Hematopoietic multipotent progenitor cell treated with erythropoietin and hydrocortisone succinate and interleukin-3 and kit ligand, for 6 days (in vitro differentiated cells): ENCODE measurements at places on chromosomes 7 and 10.

- no peak for DNase-seq
Measured at GRCh38 chr7:82164813-82165212, 278.8 kb downstream of the CACNA2D1 start.

DNA sequence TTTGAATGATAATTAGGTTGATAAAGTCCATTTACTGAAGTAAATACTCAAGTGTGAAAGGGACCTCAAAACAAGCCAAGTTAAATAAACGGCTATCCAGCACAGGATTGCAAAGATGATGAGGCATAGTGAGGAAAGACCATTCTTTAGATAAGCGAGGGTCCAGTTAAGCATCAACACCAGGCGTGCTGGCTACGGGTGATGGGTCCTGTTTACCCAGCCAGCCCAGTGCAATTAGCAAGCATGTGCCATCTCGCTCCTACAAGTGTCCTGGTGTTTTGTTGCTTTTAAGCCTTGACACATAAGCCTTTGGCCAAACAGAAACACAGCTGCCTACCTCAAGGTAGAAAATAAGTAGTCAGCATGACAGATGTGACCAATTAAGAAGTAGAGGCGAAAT lies 7.1 kb downstream of the NEBL start:
- DNase-seq, result no peak

DNA sequence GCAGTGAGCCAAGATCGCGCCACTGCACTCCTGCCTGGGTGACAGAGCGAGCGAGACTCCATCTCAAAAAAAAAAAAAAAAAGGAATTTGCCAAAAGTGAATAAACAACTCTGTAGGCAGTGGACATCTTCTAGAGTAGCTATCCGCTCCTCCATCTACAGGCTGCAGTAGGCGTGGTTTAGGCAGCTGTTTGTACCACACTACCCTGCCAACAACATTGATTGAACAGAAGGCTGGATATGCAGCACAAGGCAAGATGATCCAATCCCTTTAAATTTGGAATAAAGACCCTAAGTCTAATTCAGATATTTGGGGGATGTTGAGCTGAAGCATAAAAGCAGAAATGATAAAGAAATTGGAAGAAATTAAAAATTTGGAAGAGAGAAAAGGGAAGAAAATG lies 141.6 kb downstream of the TES start:
- DNase-seq, result no peak

- no peak for DNase-seq
Measured at GRCh38 chr10:6130848-6131470, 42.1 kb downstream of the RBM17 start.

GRCh38 chr7:92436612-92437445 lies 10.5 kb upstream of the GATAD1 start:
- DNase-seq, result no peak

DNA sequence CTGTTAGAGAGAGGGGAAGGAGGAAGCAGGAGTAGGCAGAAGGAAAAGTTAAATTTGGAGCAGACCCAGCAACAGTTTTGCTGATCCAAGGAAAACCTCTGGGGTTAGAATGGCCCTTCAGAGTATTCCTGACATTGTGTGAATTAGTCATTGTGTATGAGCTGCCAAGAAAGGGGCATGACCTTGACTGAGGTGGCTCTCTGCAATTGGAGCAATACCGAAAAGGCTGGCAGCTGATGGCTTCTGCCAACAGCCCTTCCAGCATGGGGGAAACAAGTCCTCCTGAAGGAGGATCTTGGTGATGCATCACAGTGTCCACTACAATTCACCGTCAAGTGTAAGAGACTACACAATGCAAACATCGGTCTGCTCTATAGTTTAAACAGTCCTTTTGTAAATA lies 20.6 kb upstream of the WASL start:
- DNase-seq, result no peak

DNA sequence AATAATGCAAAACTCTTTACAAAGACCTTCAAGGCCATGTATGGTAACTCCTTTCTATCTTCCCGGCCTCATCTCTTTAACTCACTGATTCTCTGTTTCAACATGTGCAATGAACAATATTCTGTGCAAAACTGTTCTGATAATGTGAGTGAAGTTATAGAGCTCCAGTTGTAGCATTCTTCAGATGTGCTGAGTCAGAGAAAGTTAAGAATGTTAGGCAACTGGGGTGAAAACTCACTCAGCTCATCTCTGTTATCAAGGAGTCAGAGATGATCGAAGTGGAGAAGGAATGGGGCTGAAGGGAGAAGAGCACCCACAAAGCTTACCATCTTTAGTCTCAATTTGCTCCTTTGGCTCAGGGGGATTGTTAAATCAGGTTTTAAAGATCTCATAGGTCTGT lies 344.7 kb upstream of the NPSR1 start:
- no peak for DNase-seq

- no peak for DNase-seq
Measured at GRCh38 chr10:6219494-6219836, 16.7 kb downstream of the PFKFB3 start.

DNA sequence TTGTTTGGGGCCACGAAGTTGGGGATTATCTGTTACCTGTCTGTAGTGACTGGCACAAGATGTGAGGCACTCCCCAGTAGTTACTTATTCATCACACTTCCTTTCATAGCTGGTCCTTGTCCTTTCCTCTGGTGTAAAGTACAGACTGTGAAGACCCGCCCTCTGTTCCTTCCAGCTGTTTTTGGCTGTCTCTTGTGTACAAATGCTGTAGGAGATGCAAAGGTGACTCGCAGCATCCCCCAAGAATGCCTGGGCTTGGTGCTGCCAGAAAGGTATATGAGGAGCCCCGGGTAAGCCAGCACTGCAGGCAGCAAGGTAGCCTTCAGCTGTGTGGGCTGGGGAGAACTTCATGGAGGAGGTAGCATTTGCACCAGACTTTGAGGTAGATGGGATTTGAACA lies 236.6 kb downstream of the EBF3 start:
- no peak for DNase-seq

DNA sequence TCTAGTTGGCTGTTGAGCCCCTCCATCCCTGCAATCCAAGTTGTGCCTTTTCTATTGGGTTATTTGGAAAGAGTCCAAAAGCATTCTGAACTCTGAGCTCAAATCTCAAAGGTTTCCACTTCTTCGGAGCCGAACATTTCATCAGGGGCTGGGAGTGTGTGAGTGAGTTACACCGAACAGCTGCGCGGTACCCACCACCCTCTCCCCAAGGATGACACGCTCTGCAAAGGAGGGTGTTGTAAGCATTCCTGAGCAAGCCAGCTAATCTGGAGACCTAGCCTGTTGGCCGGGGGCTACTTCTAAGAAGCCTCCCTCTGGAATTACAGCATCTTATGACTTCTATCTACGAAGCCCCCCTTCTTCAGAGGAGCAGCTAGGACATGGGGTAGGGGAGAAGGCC lies 270.5 kb downstream of the CREB5 start:
- no peak for DNase-seq

GRCh38 chr10:107103174-107104025 lies 61.1 kb downstream of the SORCS1 start:
- DNase-seq, result no peak

DNA sequence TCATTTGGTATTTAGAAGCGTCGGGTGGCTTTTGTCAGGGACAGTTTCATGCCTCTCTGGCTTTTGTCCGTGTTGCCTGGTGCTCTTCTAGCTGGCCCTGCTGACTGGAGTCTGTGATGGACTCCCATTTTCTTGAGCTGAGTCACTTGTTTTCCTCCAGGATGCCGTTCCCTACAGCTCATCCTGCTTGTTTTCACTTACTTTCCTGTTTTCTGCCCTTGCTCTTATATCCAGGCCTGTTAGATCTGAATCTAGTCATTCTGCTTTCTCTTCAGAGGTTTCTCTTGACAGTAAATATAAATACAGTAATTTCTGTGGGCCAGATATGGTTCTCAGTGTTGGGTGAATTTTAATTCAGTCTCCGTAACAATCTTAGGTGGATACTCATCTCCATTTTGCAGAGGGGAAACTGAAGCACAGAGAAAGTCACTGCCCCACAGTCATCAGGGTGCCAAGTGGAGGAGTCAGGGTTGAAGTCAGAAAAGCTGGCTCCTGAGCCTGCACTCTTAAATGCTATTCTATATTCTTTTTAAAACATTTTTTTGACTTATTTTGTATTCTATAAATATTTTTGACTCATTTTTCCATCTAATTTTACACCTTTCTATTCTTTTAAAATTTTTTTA lies 85.4 kb downstream of the CCNY start:
- no peak for DNase-seq

GRCh38 chr7:95324431-95324830 lies at the start of gene PON1:
TSS of gene PON1 (minus strand) at chr7:95324532. CDS start at chr7:95324475, 57 bp downstream.
- DNase-seq, result no peak

DNA sequence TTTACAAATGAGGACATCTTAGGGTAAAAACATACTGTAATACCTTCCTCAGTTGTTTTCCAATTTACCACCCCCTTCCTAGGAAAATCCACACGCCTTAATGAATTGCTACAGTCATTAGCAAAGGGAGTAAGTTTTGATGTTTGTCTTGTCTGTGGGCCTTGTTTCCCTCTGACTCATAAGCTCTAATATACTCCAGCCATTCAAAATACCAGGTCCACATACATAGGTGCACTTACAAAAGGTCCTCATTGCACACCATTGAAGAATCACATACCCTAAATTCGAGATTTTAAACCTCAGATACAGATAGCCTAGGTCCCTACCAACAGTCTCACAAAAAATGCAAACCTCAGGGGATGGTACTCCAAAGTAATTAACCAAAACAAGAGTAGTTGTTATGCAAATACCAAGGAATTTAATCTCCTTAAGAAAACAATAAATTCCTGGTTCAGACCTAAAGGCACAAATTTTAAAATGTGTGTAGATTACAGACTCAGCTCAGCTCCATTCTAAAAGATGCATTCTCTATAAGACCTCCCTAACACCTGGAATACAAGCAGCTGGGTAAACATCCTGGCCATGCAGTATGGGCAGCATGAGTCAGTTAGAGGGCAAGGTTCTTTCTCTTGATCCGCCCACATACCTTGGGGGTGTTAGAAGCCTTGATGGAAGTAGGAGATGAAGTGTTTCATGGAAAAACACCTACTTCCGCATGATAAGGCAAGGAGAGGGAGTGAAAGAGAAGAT lies 3.0 kb upstream of the LIPK start:
- DNase-seq, result no peak

- DNase-seq, result no peak
Measured at GRCh38 chr10:27020243-27020642, 80.1 kb downstream of the ANKRD26 start.

DNA sequence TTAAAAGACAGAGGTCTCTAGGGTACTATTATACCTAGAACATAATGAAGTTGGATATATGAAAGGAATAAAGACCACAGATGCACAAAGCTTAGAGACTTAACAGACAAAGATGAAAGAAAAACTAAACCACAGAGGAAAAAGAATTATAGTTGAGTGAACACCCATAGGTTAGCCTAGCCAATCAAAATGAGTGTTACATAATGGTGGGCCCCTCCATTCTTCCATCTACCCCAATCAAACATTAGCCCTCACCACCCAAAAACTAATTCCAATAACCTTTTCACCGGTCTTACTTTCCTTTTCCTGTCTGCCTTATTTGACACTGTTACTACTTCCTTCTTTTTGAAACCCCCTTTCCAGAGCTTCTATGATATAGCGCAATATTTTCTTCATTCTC lies 130.1 kb downstream of the ELMO1 start:
- DNase-seq, result no peak

GRCh38 chr7:39686261-39686924 lies 63.0 kb downstream of the RALA start:
- DNase-seq, result no peak

DNA sequence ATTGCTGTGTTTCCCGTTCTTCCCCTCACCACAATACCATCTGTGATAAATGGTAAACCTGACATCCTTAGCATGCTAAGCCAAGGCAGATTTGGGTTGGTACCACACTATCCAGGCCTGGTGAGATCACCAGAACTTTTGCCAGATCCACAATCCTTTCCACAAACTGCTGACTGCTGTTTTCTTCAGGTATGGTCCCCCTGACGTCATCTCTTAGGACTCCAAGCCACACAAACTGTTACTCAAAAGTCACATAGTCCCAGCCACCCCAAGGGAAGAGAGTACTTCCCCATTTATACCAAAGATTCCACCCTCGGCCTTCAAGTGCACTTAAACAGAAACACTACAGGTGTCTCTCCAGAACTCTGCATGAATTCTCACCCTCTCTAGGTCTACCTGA lies 34.8 kb downstream of the SLC25A13 start:
- DNase-seq, result no peak

- no peak for DNase-seq
Measured at GRCh38 chr7:6419310-6419773, 28.4 kb downstream of the DAGLB start.

DNA sequence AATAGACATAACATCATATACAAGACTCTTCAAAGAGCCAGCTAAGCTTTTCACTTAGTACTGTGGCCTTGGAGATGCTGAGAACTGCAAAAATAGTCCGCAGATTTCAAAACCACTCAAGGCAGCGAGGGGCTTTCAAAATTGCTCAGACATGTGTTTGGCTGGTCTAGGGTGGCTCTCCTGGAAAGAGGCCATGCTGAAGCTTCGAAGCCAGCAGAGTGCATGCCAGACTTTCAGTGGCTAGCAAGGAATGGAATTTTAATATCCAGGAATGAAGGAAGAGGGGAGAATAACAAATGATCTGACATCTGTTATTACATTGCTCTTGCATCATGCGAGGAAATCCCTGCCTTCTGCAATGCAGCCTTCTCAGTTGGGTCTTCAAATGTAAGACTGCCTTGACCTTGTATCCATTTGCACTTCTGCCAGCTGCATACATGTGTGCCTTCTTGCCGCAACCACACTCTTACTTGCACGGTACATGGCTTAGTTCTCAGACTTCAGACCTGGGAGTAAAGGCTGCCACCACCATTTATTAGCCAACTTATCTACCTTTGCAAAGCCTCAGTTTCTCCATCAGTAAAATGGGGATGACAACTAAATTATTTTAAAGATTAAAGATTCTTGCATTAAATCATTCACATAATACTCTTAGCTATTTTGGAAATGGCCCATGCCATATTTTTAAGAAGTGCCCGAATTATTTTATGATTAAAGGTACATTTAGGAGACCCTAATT lies 55.9 kb downstream of the ITIH5 start:
- no peak for DNase-seq

- no peak for DNase-seq
Measured at GRCh38 chr10:27637601-27638000, 108.0 kb downstream of the MKX start.

GRCh38 chr10:70508912-70509756 lies 30.6 kb downstream of the PALD1 start:
- DNase-seq, result peak; percentile 18
